NCI-H748 treated with DMSO at 0.1 percent for 48 hours (cell line): ENCODE measurements at places on chromosomes 4 and X.

DNA sequence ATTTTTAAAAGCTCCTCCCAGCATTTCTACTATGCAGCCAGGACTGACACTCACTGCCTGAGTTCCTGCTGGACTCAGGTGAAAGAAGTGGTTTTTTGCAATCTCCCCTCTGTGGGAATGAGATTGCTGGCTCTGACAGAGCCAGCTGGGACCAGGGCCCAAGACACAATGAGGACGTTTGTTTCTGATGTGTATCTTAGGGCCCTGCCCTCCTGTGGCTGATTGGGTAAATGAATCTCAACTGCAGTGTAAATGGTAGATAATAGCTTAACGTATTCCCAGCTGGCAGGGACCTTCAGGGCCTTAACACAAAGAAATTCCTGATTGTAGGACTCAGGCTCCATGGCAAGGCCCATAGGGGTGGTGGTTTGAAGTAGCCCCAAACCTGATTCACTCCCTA, 85.8 kb upstream of the PRPS1 start:
- DNase-seq, result peak; percentile 20

- no peak for DNase-seq
These were observed 27.3 kb downstream of the TMEM184C start for GRCh38 chr4:147644471-147644870.

GRCh38 chr4:26719954-26720552, 136.2 kb downstream of the TBC1D19 start:
- DNase-seq, result peak; percentile 9

DNA sequence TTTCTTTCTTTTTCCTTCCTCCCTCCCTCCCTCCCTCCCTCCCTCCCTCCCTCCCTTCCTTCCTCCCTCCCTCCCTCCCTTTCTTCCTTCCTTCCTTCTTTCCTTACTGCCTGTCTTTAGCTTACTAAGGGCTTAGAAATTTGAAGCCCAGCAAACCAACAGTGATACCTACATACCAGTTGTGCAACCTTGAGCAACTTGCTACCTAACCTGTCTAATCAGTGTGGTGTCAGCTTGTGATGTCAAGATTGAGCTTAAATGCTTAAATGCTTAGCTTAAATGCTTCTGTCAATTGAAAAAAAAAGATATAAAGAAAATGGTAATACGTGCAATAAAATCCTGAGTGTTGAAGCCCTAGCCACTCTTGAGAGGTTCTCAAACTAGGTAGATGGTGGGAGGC, 728.6 kb downstream of the TRIML1 start:
- no peak for DNase-seq

DNA sequence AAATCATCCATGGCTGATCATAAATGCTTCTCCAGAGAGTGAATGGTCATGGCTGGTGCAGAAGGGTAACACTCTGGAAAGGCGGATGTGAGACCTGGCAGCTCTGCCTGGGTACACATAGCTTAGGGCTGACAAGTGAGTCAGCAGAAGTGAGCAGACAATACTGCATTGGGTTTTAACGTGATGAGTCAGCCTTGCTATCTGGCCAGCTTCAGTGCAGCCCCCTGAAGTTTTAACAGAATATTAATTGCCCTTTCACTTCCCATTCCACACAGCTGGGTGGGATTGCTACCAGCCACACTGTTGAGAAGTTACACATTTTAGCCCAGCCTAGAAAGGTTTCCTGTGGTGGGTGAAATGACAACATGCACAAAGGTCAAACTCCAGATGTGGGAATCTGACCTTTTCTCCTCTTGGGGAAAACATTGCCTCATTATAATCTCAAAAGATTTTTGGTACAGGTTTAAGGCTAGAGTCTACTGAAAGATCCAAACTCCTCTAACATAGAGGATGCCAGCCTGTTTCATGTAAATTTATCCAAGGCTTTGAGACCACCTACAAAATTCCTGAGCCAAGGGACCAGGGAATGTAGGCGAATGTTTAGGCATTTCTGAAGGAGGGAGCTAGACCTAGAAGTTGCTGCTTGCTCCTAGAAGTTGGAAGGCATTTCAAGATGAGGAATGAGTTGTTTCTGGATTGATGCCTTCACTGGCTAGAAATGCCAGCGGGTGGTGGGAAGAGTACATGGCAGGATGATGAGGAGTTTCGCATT, 230.3 kb upstream of the PGRMC2 start:
- DNase-seq, result no peak

DNA sequence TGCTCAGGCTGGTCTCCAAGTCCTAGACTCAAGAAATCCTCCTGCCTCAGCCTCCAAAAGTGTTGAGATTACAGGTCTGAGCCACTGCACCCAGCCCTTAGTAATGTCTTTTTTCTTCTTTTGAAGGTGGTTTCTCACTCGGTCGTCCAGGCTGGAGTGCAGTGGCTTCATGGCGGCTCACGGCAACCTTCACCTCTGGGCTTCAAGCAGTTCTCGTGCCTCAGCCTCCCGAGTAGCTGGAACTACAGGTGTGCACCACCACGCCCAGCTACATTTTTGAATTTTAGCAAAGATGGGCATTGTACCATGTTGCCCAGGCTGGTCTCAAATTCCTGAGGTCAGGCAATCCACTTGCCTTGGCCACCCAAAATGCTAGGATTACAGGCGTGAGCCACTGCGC, 32.3 kb upstream of the ASMTL start:
- no peak for DNase-seq

- no peak for DNase-seq
These were observed 1567.9 kb downstream of the ARAP2 start for GRCh38 chr4:34676400-34676799.

GRCh38 chr4:188682321-188682720, 543.1 kb downstream of the TRIML1 start:
- DNase-seq, result no peak
